ENCODE measurements at places on chromosomes 7 and 10.

DNA sequence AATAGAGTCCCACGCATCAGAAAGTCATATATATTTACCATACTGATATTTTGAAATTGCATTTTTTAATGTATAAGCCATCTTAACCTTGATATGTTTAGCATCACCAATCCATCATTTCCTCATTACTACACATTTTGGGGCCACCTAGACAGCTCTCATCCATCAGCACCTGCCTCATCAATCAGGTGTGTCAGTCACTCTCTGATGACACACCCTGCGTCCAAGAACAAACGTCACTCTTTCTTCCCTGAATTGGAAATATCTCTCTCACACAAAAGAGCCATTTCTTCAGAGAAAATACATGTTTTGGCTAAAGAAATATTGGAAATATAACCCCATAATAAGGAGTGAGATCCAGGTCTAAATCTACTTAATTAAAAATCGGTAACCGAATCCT, 38.9 kb upstream of the RSU1 start:
- DNase-seq: no peak

DNA sequence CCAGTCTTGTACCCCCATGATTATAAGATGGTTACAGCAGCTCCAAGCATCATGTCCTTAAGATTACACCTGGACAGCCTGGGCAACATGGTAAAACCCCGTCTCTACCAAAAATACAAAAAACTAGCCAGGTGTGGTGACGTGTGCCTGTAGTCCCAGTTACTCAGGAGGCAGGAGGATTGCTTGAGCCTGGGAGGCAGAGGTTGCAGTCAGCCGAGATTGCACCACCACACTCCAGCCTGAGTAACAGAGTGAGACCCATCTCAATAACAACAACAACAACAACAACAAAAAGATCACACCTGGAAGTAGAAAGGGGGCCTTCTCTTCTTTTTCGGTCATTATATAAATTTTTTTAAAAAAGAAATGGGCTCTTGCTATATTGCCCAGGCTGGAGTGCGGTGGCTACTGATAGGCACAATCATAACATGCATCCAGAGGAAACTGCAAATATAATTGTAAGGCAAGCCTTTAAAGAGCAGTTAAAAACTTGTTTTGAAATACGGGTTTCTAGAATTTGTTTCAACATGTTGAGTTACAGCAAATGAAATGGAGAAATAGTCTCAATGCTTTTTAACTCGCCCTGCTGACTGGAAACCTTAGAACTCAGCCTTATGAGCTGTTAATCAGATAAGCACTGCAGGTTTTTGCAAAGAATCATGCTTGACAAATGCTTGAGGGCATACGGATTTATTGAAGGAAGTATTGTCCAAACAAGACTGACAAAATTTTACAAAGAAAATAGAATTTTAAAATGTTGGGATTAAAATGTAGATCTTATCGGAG, 4.7 kb upstream of the ENTPD7 start:
- no peak for DNase-seq

GRCh38 chr7:123208793-123209192, 9.0 kb upstream of the SLC13A1 start:
- no peak for DNase-seq

DNA sequence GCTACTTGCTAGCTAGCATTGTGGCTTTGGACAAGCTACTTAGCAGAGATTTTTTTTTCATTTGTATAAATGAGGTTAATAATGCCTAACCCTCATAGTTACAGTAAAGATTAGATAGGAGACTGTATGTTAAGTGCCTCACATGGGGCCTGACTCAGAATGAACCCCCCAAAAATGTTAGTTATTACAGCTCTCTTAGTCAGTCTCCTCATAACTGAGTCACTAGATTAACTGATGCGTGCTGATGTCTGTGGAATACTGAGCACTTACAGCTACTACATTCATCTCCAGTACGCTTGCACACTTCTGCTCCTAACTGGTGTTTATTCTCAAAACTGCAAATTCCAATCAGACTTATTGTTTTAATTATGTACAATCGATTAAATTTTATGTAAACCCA, 315.3 kb downstream of the SNX13 start:
- DNase-seq: no peak

DNA sequence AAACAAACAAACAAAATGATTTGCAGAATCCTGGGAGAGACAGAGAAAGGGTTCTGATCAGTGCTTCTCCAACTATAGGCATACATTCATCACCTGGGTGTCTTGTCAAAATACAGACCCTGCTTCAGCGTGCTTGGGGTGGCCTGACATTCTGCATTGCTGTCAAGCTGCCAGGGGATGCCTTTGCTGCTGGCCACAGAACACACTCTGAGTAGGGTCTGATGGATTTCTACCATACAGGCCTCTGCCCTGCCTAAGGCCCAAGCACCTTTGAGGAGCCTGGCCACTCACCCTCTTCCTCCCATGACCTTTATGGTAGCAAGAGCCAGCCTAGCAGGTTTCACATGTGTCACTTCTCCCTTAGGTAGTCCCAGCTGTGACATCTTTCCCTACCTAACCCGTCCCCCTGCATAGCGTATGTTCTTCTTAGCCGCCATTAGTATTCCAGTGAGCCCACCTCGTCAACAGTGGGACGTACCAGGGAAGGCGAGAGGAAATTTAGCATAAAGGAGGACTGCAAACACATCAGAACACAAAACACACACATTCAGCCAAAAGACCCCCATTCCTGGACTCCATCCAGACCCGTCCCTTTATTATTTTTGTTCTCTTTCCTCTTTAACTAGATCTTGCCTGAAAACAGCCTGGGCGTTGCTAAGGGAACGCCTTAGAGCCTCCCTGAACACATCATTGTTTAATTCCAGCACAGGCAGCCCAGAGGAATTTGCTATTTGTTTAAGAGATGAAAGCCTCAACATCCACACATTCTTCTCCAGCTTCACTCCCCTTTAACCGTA, 43.9 kb upstream of the PODXL start:
- DNase-seq: peak; percentile 78
